ENCODE measurements at places on chromosomes 5 and 9.

GRCh38 chr9:18056993-18057369 lies 417.0 kb upstream of the ADAMTSL1 start:
- DNase-seq: no peak

GRCh38 chr5:158875272-158875679 lies 224.4 kb downstream of the EBF1 start:
- no peak for DNase-seq

GRCh38 chr5:134345996-134346395 lies 21.0 kb downstream of the CDKL3 start:
- no peak for DNase-seq

- no peak for DNase-seq
Measured at GRCh38 chr5:113974976-113975375, 386.9 kb upstream of the KCNN2 start.

- no peak for DNase-seq
Measured at GRCh38 chr5:148913493-148913892, 87.1 kb downstream of the ADRB2 start.

DNA sequence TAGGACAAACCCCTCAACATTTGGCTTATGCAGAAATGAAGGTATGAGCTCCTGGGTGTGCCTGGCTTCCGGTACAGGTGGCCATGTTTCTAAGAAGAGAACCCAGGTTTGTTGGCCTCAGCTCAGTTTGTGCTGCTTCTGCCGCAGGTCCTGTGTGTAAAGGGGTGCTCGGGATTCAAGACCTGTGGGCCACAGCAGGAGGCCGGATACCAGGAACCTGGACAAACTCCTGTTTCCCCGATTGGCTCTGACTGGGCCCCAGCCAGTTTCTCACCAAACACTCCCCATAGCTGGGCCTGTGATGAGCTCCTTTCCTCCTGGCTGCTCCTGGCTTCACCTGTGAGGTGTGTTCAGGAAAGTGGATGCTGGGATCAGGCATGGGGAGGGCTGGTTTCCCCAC lies 271.2 kb upstream of the IRX2 start:
- DNase-seq: no peak

- no peak for DNase-seq
Measured at GRCh38 chr5:103605277-103605676, 42.7 kb upstream of the NUDT12 start.

DNA sequence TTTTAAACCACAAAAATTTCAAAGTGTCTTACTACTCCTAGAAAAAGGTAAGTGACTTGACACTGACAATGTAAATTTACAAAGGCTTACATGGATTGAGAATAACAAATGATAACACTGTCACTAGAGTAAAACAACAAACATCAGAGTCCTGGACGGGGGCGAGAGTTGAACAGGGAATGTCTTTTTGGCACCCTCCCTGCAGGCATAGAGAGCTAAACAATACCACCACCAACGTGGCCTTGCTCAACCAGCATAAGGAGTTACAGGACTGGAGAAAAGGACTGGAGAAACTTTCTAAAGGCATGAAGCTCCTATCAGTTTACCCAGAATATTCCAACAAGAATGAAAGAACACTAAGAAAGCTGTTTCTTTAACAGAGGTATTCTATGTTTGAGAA lies 55.3 kb downstream of the PTBP3 start:
- DNase-seq: no peak

GRCh38 chr9:37811906-37812476 lies 11.4 kb downstream of the DCAF10 start:
- DNase-seq: no peak

GRCh38 chr5:35826056-35826455 lies 30.6 kb upstream of the IL7R start:
- no peak for DNase-seq

DNA sequence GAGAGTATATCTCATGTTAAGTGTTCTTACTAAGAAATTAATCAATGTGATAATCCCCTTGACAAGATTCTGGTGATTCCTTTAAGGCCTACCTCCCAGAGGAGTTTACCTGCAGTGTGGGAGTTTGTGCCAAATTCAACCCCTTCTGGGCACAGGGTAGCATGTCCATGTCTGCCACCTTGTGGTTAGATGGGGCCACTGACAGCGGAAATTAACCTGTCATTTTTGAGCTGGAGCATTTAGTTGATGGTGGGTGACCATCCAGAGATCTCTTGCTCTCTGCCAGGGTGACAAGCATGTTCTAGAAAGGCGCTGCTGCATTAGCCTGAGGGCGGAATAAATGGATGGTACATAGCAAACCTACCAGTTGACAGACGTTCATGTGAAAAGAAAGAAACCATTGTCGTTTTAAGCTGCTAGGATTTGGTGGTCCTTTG lies 132.2 kb downstream of the FBXO4 start:
- DNase-seq: peak; percentile 56

GRCh38 chr5:139768807-139769465 lies 26.7 kb upstream of the PSD2 start:
- no peak for DNase-seq

DNA sequence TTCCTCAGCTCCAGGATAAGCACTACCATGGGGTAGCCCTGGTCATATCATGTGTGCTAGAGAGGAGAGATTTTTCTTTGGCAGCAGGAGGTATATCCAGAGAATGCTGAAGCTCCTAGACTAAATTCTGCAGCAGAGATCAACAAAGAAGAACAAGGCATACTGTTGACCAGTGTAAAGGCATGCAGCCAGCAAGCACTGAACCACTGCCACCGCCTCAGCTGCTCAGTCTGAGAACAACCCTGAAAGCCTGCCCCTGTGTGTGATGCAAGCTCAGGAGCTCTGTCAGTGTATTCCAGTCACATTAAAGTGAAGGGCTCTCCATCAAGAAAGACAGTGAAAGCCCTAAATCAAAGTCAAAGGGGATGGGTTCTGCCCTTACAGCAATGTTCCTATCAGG lies 439.5 kb upstream of the CD180 start:
- no peak for DNase-seq

DNA sequence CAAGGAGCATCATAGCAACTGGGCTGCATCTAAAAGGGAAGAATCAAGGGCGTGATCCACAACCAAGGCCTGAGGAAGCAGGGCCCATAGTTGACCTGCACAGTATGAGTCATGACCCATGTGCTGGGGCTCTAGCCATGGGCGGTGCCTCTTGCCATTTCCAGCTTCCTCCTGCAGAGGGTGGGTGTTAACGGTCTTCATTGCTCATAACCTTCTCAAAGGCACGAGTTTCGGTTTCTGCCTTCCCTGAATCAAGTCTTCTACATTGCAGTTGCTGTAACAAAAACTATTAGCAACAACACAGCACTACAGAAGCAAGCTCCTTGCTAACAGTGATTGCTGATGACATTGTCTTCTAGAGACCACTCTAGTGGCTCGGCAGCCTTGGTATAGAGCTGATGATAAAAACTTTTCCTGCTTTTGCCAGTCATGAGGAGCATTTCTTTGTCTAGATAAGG lies 66.9 kb downstream of the CTSL start:
- DNase-seq: peak; percentile 91

- DNase-seq: peak; percentile 34
Measured at GRCh38 chr5:136174021-136174659, 18.8 kb downstream of the SMIM32 start.

GRCh38 chr5:163361450-163361849 lies 75.9 kb upstream of the CCNG1 start:
- no peak for DNase-seq

GRCh38 chr5:112772124-112772523 lies 34.4 kb downstream of the APC start:
- DNase-seq: no peak

GRCh38 chr9:109609060-109609459 lies 111.0 kb upstream of the PTPN3 start:
- DNase-seq: no peak

DNA sequence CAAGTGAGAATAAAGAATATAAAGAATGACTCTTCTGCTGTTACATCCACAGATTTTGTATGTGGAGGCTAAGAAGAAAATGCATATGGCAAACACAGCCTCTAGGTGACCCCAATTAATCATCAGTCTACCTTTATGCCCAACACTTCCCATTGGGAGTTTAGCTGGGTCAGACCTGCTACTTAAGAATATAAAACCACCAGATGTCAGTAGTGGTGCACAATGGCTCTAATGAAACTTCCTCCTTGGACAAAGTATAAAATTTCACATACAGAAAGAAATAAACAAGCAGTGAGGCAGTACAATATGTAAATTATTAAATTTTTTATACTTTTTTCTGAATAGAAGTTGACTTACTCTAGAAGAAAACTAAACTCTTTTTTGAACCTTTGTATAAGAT lies 539.9 kb downstream of the BRINP1 start:
- DNase-seq: no peak

GRCh38 chr5:115600766-115601165 lies 1.5 kb downstream of the TICAM2 start:
- DNase-seq: no peak

DNA sequence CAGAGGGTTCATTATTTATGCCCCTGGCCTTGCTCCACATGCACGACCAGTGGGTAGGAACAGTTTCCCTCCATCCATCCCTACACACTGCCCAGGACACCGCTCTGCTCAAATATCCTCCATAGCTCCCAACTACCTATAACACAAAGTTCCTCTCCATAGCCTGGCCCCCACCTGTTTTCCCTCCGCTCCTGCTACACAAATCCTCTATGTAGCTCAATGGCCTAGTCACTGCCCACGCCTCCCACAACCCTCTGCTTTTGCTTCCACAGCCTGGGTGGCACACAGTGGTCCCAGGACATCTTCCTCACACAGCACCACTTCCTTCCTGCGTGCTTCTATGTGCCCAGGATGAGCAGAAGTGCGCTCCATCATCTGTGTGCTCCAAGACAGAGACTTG lies 20.4 kb downstream of the REXO4 start:
- DNase-seq: no peak

GRCh38 chr5:73792687-73793320 lies 166.8 kb downstream of the ARHGEF28 start:
- peak; percentile 28 for DNase-seq

- DNase-seq: no peak
Measured at GRCh38 chr5:174678107-174678506, 46.3 kb upstream of the MSX2 start.

DNA sequence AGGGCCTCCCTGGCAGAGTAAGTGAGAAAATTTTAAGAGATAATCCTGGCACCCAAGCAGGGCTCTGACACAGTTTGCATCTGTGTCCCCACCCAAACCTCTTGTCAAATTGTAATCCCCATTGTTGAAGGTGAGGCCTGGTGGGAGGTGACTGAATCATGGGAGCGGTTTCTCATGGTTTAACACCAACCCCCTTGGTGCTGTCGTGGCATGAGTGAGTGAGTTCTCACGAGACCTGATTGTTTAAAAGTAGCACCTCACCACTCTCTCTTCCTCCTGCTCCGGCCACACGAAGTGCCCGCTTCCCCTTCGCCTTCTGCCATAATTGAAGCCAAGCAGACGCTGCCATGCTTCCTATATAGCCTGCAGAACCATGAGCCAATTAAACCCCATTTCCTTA lies 80.1 kb downstream of the FBXW11 start:
- no peak for DNase-seq

GRCh38 chr5:67887748-67888161 lies 327.8 kb upstream of the PIK3R1 start:
- no peak for DNase-seq

DNA sequence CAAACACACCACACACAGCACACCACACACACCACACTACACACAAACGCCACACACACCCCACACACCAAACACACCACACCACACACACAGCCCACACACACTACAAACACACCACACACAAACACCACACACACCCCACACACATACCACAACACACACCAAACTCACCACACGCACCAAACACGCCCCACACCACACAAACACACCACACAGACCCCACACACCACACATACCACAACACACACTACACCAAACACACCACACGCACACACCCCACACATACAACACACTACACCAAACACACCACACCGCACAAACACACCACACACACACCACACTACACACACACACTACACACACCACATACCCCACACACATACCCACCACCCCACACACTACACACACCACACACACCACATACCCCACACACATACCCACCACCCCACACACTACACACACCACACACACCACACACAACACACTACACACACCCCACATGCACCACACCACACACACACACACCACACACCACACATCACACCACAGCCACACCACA lies 151.2 kb downstream of the ERCC6L2 start:
- DNase-seq: no peak

DNA sequence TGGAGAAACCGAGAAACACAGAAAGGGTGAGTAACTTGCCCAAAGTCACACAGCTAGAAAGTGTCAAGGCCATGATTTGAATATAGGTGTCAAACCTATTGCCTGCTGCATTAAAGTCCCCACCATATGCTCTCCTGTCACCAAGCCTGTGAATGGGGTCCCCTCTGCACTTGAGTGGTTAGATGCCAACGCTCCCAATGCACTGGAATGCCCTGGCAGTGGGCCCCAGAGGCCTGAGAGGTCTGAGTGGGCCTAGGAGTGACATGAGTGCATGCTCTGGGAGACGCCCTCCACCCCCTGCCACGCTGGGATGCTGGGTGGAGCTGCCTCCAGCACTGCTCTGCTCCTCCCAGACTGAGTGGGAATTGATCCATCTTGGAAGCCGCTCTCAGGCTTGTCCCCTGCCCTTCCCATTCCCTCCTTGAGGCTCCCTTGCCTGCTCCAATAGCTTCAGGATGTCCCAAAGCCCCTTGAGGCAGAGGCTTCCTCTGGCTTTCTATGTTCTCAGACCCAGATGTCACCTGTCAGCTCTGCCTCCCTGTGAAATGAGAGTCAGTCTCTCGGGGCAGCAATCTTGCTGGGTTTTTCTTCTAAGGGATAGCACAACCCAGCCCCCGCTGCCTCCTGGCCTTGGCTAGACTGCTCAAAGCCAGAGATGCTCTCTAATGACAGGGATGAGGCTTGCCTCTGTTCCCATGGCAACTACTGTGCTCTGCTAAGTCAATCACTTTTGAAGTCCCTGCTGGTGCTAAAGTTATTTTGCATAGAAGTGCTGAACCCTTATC lies 6.6 kb upstream of the ARSI start:
- DNase-seq: no peak

DNA sequence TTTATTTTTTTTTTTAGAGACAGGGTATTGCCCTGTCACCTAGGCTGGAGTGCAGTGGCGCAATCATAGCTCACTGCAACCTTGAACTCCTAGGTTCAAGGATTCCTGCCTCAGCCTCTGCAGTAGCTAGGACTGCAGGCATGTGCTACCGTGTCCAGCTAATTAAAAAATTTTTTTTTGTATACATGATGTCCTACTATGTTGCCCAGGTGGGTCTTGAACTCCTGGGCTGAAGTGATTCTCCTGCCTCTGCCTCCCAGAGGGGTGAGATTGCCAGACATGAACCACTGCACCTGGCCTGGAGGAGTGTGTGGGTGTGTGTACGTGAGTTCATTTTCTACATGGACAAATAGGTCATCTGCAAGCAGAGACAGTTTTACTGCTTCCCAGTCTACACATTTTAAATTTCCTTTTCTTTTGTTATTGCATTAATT lies 33.8 kb downstream of the JMY start:
- DNase-seq: no peak

- DNase-seq: no peak
Measured at GRCh38 chr9:212297-212696, 2.4 kb upstream of the DOCK8 start.

- no peak for DNase-seq
Measured at GRCh38 chr9:8649160-8649559, 849.6 kb upstream of the DMAC1 start.

- peak; percentile 82 for DNase-seq
Measured at GRCh38 chr5:57692582-57693487, 210.2 kb upstream of the ACTBL2 start.
